ENCODE measurements at places on chromosomes 3 and 15. TPM values are rescaled to one million over a fixed set of nuclear protein-coding genes. Genes with fewer than 3 reads are reported as not detected.

DNA sequence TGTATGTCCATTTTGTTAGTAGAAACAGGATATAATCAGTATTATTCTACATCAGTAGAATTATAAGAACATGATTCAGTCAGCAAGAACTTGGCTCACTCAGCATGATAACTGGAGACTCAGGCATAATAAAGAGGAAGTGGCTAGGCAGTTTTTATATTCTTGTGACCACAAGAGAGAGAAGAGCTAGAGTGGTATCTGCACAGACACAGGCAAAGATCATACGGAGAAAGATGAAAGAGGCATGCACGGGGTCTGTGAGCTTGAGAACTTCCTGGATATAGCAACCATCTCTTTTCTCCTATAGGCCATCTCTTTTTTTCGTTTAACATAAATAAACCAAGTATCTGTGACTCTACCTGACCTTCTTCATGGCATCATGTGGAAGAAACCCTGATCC, 46.8 kb downstream of the MYO5A start:
- DNase-seq = no peak

DNA sequence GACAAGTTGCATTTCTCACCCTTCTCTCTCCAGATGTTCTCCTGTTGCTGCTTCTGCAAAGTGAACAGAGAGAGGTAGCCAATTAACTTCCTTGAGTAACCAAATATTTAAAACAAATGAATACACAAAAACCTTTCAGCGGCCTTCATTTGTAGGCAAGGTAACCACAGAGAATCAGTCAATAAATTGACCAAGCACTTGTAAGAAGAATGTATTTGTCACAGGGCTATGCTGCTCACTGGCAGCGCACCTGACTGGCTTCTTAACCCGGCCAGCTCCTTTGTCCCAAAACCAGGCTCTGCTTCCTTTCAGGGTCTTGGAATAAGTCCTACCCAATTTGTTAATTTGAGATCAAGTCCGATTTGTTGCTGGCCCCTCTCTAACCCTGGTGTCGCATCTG, 43.5 kb upstream of the STXBP5L start:
- no peak for DNase-seq

SCG3 gene
- polyA plus RNA-seq = not detected

SLC22A14 gene
- not detected for polyA plus RNA-seq

GRCh38 chr3:55174747-55175146, 246.9 kb upstream of the LRTM1 start:
- no peak for DNase-seq

IQGAP1 gene
- 73.9 TPM for polyA plus RNA-seq

DNA sequence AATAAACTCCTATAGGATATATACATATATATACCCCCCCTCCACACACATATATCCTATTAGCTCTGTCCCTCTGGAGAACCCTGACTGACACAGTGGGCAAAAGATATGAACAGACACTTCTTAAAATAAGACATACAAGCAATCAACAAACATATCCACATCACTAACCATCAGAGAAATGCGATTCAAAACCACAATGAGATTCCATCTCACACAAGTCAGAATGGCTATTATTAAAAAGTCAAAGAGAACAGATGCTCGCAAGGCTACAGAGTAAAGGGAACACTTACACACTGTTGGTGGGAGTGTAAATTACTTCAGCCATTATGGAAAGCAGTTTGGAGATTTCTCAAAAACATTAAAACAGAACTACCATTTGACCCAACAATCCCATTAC, 46.2 kb upstream of the ARHGEF26 start:
- DNase-seq = no peak

- no peak for DNase-seq
Observed at GRCh38 chr3:81352867-81353266, 408.6 kb downstream of the GBE1 start.

DNA sequence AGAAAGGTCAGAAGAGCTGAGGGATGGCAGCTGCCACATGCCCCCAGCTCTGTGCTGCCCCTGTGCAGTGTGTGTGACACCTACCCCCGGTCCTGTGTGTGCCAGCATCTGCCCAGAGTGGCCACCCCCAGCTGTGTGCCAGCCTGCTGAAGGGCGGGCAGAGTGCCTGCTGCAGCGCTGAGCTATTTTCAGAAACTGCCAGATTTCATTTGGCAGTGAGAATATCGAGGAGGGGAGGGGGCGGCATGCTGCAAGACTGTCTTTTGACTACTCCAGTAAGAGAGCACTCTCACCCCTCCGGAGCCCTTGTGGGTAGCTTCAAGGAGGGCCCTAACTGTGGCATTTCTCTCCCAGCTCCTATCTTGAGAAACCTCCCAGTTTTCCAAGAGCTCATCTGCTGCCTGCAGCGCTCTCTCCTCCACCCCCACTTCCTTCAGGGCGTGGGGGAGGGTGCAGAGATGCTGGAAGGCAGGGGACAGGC, 25.2 kb upstream of the DOCK3 start:
- no peak for DNase-seq

DNA sequence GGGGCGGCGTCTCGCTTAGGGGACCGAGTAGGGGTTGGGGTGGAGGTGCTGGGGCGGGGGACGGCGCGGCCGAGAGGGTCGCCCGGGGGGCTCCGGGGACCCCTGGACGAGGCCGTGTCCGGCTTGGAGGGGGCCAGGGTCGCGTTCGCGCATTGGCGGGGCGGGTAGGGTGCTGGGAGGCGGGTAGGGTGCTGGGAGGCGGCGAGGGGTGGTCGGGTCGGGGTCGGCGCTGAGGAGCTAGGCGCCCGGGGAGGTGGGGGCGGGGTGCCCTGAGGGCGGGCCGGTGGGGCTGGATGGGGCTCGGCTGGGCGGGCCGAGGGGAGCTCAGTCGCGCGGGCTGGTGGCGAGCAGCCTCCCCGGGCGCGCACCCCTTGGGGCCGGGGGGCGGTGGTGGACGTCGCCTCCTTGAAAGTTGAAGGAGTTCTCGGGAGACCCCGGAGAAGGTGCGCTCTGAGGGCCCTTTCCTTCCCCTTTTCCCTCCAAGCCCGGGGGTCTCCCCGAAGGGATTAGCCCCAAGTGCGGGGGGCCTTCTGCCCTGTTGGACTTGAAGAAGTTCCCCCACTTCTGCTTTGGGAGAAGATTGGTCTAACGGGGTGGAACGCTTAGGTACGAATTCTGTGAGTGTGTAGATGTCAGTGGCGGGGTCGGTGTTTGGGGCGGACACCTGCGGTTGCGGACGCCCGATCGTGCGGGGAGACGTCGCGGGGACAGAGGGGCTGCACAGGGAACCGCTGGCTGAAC, 543 bp downstream of the MEF2A start:
- DNase-seq = peak; percentile 15

DNA sequence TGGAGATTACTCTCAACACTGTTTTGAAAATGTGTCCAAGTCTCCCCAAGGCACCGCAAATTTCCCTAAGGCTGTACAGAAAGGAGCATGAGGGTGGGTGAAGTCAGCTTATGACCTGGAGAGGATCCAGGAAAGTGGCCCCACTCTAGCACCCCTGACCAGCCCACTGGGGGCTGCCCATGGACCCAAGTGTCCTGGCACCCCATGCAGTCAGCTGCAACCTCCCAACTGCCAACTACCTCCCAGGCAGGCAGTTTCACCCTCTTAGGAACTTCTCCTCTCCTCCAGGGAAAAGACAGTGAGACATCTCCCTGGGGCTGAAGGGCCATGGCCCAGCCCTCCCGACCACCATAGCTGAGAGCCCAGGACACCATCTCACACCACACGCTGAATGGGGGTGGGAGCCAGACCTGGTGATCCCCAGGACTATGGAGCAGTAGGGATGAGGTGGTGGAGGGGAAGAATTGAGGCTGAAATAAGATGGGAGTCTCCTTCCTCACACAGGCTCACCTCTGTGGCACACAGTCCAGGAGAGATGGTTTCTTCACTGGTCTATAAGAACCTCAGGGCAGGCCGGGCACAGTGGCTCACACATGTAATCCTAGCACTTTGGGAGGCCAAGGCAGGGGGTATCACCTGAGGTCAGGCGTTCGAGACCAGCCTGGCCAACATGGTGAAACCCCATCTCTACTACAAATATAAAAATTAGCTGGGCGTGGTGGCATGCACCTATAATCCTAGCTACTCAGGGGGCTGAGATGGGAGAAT, 104.4 kb downstream of the DAPK2 start:
- no peak for DNase-seq

DNA sequence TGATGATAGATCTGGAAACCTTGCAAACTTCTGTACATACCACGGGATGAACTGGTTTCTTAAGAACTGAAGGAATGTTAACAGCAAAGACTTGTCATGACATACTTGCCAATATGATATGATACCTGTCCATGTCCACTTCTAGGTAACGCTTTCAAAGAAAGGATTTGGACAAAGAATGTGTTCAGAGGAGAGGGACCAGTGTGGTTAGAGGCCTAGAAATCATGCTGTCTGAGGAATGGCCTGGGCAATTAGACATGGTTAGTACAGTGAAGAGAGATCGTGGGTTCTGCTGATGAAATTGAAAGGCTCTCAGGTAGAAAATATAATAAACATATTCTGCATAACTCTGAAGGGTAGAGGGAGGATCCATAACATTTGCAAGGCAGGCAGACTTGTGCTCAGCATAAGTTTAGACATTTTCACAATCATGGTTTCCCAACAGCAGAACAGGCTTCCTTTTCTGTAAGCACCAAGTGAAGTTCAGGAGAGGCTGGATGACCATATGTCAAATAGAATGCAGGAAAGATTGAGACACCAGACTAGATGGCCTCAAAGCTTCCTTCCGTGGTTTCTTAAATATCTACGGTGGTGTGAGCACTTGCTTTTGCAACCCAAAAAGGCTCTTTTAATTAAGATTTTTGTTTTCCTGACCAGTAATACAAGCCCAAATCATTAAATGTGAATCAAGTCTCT, 39.9 kb downstream of the TGFBR2 start:
- no peak for DNase-seq

ST8SIA2 gene
- polyA plus RNA-seq = not detected

- DNase-seq = no peak
Observed at GRCh38 chr3:167115331-167115934, 264.7 kb downstream of the ZBBX start.

DNA sequence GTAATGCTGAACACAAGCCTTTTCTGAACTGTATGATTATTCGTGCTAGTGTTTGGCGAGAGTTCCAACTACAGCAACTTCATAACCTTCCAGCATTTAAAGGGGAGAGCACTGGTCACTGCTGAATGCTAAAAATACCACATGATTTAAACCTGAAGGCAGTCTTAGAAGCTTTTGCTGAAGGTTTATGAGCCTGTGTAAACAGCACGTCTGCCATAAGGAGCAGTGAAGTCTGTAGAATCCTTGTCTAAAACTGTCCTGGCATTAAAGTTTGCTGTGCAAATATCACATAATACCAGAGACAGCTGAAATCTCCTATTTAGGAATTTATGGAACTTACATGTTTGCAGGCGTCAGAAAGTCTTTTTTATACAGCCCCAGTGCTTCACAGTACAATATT, 5.9 kb downstream of the SATB1 start:
- DNase-seq = no peak

DNA sequence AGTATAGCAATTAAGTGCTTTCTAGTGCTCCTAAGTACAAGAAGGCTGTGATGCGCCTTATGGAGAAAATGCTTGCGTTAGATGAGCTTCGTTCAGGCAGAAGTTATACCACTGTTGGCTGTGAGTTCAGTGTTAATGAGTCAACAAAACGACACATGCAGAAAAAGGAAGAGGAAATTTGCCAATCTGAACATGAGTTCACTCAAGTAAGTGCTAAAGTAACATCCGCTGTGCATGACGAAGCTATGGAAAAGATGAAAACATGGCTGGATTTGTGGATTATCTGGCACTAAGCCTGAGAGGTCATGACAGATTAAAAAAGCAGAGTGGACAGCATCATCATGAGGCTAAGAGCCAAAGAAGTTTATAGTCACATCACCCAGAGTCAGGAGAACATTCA, 36.9 kb downstream of the SH3BP5 start:
- no peak for DNase-seq

RTP4 gene
- polyA plus RNA-seq = 7.3 TPM

DNA sequence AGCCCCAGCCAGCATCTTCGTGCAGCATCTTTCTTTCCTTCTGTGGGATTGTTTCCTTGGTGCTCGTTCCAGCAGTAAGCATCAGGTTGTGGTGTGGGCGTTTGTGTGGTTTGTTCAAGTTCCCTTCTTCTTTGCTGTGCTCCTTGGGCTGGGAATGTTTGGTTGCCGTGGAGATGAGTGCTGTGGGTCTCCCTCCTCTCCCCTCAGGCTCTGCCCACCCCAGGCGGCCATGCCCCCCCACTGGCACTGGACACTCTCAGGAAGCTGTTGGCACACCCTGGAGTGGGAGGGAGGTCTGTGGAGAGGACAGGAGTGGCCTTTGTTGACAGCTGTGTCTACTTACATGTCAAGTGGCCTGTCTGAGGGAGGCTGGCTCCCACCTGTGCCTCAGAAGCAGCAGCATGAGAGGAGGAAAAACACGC, 46.5 kb upstream of the SACM1L start:
- DNase-seq = no peak

SLC12A8 gene
- 0.12 TPM for polyA plus RNA-seq

PYGO1 gene
- polyA plus RNA-seq = not detected

GYG1 gene
- polyA plus RNA-seq = 28.9 TPM

FGF7 gene
- not detected for polyA plus RNA-seq
